ENCODE measurements at places on chromosomes 5 and 9.

GRCh38 chr5:125411071-125411743 is 664.8 kb upstream of the ZNF608 start:
- no peak for DNase-seq

GRCh38 chr5:126718236-126718868 is 58.6 kb upstream of the LMNB1 start:
- DNase-seq = no peak

GRCh38 chr9:133714606-133715294 is 23.4 kb downstream of the SARDH start:
- no peak for DNase-seq

DNA sequence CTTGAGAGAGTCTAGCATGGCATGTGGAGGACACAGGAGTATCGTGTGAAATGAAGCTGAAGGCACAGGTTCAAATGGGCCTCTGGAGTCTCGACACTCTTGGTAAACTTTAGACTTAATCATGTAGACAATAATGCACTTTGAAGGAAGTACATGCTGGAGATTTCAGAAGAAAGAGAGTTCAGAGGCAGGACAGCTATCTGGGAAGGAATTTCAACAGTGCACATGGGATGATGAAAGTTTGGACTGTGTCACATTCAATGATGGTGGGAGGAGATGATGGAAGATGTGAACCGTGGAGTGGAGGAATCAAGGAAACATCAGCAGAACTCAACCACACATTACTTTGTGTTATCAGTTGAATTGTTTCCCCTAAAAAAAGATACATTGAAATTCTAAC is 88.6 kb upstream of the PAPPA start:
- no peak for DNase-seq

- DNase-seq = no peak
Measured at GRCh38 chr5:166018716-166019115, 2272.7 kb upstream of the WWC1 start.

DNA sequence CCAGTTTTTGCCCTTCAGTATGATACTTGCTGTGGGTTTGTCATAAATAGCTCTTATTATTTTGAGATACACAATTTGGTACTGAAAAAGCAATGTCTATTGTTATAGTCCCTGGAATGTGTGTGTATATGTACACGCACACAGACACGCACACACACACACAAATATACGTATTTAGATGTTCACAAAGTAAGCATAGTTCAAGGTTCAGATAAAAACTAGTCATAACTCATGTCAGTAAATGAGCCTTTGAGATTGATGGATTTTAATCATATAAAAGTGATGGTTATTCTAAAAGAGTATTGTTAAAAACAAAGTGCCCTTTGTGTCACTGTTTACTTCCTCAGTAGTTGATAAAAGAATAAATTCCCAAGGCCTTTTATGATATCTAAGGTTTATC is 147.3 kb downstream of the PARP8 start:
- DNase-seq = no peak

DNA sequence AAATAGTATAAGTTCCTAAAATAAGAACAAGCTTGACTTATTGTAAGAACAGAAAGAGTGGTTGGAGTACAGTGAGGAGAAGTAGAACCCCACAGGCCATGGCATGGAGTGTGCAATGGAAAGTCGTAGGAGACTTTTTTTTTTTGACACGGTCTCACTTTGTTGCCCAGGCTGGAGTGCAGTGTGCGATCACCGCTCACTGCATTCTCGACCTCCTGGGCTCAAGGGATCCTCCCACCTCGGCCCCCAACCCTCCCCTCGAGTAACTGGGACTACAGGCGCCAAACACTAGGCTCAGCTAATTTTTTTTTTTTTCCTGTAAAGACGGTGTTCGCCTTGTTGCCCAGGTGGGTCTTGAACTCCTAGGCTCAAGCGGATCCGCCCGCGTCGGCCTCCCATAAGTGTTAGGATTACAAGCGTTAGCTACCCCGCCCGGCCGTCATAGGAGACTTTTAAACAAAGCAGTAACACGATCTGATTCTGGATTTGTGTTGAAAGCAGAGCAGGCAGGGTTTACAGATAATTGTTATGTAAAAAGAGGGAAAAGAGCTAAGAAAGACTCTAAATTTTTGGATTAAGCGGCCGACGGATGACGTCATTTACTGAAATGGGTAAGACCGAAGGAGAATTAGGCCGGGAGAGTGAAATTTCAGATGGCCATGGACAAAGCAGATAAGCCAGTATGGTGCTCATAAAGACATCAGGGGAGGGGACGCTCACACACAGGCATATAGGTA is 752 bp downstream of the TSTD2 start:
- peak; percentile 8 for DNase-seq

DNA sequence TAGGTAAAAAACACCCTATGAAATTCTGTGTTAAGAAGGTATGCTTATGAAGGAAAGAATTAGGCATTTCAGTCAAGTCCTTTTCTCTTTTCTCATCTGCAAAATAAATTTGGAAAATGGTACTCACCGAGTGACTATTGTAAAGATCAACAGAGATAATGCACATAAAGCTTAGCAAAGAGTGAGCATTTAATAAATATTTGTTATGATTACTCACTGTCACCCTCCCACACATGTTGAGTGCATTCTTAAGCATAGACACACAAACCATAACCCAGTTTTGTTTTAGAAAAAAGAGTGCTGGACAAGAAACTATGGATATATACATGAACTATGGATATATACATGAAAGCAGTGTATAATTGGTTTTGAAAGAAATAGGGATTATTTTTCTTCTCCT is 54.7 kb upstream of the PRLR start:
- no peak for DNase-seq

- DNase-seq = no peak
Measured at GRCh38 chr9:137953683-137954438, 76.3 kb downstream of the CACNA1B start.

GRCh38 chr9:138101444-138102234 is 224.1 kb downstream of the CACNA1B start:
- DNase-seq = no peak

- no peak for DNase-seq
Measured at GRCh38 chr5:123813264-123813663, 301.3 kb downstream of the CSNK1G3 start.

DNA sequence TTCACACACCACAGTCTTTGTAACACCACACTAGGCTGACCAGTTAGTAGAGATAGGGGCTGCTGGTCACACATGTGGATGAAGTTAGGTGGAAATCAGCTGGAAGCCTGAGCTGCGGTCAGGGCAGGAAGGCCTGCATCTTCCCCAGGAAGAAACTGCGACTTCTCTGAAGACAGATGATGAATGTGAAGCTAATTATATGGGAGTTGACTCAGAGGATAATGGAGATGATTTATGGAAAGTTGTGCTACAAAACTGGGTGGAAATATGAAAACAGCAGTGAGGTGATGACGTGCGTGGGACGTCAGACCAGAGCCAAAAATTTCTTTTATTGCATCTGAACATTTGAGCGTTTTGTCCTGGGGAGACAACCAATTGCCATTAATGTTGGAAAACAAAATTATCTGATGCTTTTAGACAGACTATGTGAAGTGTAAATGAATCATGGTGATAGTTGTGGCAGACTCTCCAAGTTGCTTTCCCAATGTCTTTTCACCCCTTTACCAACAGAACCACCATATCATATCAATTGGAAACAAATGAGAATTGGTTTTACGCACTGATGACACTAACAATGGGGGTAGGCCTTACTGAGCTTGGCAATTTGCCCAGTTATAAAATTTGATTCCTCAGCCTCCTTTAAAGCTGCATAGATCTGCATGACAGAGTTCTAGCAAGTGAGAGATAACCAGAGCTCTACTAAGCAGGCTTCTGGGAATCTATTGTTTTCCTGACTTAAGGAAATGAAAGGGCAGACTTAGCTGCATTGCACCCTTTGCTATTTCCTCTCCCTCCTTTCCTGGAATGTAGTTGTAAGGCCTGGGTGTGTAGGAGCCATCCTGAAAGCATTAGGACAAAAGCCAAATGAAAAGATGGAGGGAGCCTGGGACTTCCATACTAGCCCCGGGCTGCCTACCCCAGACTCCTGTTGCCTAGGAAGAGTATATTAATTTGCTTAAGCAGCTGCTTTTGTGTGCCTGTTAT is 84.0 kb downstream of the RAB3C start:
- no peak for DNase-seq

DNA sequence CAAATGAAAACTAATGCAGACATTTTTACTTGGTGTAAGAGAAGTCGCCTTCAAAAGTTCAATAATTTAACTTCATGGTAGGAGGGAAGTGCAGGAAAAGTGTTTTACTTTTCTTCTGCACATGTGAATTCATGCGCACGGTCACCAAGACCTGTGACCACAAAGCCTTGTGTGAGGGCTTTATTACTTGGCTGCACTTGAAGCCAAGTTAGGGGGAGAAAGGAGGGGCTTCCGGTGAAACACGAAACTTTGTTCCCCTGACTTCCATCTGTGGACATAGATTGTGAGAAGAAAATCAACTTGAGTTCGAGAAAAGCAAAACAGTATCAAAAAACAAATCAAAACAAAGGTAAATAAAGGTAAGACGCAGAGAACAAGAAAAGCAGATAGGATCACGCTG is 239.9 kb downstream of the ROR2 start:
- DNase-seq = no peak

DNA sequence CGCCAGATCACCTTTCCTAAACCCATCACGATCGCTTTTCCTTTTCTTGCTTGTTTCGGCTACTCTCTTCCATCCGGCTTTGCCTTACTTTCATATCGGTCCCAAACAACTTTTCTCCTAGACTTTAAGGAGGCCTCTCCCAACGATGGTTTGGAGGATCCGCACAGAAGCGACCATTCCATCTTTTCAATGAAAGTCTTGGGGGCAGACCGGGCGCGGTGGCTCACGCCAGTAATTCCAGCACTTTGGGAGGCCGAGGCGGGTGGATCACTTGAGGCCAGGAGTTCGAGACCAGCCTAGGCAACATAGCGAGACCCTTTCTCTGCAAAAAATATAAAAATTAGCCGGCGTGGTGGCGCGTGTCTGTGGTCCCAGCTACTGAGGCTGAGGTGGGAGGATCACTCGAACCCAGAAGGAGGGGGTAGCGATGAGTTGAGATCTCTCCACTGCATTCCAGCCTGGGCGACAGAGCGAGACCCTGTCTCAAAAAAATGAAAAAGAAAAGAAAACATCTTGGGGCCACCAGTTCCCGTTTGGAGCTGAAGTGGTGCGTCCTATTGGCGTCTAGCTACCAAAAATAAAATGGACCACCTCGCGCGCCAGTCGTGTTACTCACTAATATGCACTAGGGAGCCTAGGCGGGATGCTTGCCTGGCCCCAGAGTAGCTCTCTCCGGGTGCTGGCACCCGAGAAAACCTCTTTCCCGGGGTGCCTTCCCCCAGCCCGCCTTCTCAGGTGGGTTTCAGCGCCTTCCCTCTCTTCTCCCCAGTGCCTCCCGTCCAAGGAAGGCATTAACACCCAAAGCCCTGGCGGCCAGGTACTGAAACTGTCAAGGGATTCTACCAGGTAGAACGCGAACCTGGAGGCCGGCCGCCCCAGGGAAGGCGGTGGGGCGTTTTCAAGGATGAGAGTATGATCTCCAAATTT is 800 bp upstream of the AP3B1 start:
- peak; percentile 47 for DNase-seq

- no peak for DNase-seq
Measured at GRCh38 chr9:34964458-34964857, 6.4 kb downstream of the PHF24 start.

DNA sequence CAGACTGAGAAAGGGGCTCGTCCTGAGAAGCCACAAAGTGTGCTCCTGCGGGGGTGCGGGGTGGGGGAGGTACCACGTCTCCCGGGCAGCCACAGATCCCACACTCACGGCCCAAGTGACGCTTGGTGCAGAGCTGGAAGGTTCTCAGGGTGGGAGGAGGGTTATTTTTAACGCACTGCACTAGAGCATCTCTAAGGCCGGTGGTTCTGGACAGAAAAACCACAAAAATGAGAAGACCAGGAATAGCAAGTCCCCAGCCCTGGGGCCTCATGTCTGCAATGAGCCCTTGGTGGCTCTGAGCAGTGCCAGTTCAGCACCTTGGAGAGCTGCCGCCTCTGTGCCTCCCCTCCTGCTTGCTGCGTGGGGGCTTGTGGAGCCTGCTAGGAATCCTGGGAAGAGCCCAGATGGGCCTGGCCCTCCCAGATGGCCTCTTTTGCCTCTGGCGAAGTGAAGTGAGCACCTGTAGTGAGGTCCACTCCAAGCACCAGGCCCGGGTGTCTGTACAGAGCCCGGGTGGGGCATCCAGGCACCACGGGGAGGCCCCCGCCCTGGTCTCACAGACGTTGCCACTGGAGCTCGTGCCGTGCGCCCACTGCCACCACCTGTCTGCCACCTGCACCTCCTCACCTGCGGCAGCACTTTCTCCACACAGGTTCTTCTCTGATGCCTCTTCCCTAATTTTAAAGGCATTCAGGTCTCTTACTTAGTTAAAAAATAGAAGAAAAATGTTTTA is 48.9 kb upstream of the CACNA1B start:
- no peak for DNase-seq

- DNase-seq = no peak
Measured at GRCh38 chr9:133493428-133493827, 14.5 kb upstream of the SLC2A6 start.

DNA sequence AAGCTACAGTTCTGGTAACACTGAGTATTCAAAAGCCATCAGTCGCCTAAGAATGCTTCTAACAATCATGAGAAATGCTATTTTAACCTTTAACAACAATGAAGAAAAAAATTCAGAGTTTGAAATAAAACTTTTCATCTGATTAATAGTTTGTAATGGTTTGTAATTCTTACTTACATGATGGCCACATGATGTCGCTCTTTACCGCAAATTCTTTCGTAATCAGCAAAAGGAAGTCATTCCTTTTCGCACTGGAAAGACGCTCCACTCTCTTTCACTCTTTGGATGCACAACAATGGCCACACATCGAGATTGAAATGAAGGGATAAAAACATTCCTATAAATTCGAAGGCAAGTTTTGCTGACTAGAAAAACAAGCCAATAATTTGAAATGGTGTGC is at the start of gene PCDHA7:
Gene PCDHA7 (plus strand): TSS at position 277 of the 400 bp plus-strand sequence. CDS start 115 bp downstream, at position 392.
- no peak for DNase-seq

GRCh38 chr9:26789959-26790358 is 102.6 kb downstream of the CAAP1 start:
- DNase-seq = no peak
